Effector CD8-positive, alpha-beta T cell (primary cell): ENCODE measurements at places on chromosomes 16 and 17.

DNA sequence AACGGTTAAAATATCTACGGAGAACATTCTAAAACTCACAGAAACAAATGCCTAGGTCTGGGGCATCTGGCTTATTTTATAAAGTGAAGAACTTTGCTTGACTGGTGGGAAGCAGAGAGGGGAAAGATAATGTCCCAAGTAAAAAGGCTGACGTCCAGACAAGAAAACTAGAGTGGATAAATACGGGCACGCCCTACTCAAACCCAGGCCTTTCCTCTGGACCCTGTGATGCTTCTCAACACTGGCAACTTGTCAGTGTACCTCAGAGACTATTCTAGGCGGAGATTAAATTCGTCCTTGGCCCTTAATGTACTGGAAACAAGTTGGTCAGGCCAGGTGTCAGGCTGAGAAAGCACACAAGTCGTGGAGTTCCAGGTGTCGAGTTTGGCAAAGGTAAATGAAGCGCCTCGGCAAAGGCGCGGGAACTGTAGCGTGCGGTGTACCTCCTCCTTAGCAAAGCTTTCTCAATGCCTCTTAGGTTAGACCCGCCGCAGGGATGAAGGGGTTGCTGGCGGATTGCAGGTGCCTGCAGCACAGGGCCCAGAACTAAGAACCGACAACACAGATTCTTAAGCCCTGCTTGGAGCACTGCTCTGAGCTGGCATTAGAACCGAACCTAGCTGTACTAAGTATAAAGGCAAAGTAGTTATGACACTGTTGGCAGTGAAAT is 668 bp upstream of the UNK start:
- no peak for DNase-seq

DNA sequence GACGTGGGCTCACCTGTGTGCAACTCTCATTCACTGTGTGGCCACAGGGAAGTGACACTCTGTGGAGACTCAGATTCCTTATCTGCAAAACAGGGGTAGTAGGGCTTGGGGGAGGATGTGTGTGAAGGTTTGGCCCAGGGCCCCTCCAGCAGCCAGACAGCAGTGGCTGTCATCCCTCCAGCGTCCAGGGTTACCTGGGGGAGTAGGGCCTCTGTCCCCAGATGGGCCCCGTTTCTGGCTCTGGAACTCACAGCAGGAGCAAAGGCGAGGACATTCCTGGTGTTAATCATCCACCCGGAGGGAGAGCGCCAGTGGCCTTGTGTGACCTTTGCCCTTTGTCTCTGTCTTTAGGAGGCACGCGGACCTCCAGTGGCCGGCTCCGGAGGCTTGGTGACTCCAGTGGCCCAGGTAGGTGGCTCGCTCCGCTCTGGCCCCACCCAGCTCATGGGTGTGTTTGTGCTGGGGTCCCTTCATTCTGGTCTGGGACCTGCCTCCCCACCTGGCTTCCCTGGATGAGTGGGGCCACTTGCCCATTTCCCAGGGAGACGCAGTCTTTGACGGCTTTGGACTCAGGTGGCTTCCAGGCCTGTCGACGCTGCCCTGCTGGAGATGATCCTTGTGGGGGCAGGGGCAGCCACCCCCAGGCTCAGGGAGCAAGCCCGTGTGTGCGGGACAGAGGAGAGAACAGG is 166.2 kb downstream of the SEC14L1 start:
- DNase-seq = no peak

DNA sequence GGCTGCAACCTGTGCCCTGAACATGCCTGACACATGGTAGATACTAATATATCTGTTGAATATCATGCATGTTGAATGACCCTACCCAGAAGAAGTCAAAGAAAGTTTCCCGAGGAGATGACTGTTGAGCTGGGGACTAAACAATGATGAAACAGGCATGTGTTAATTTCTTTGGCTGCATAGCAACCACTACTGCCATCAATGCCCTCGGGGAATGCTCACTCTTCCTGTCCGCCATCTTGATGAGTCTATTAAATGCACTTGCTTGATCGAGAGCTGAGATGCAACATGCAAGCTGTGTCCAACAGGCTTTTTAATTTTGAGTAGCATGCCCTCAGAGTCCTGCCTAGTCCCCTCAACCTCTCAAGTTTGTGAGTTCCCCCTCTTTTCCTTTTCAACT is 31.3 kb downstream of the GRIN2A start:
- DNase-seq = no peak

- DNase-seq = no peak
Measured at GRCh38 chr17:20092973-20093626, 83.9 kb downstream of the SPECC1 start.

DNA sequence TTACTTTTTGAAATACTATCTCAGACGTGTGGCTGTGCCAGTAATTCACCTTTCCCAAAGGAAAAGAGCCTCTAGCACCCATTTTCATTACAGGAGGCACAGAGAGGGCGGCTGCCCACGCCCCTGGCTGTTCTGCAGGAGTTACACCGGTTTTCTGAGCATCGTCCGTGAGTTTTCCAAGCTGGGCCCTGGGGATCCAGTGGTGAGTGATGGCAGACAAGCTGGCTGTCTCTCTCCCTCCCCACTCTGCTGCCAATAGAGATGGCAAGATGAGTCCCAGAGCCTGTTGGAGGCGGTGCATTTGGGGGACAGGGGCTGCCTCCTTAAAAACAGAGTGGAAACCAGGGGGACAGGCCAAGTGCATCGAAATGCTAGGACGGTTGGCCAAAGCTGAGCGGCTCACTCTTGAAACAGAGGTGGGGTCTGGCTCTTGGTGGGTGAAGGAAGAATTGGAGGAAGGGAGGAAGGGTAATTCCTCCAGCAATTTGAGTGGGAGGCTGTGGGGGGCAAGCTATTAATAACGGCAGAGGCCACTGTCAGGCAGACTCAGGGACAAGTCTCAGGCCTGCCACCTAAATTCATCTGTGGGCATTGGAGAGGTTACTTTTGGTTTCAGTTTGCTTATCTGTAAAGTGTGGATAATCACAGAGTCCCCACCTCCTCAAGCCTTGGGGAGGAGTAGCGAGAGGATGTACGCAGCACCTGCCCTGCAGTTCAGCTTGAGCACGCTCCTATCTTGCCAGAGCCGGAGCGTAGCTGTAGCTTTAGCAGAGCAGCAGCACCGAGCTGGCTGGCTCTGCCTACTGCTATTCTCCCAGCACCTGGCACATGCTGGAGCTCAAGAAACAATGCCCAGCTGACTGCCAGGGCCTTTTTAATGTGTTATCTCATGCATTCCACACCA is 7.5 kb upstream of the NOS2 start:
- DNase-seq = peak; percentile 21

DNA sequence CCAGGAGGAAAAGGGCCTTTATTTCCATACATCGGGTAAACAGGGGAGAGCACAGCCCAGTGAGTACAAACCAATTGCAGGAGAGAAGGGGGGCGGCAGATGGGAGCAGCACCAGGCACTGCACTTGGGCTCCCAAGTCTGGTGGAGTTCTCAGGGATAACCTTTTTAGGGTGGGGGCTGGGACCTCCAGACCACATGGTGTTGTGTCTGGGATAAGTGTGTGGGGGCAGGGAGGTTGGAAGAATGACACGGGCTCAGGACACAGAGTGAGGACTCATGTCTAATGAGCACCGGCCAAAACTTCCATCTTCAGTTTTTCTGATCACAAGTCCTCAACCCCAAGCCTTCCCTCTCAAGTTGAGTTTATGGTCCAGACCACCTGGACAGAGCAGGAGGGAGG is 30.6 kb downstream of the PIPOX start:
- DNase-seq = no peak
